NCI-H1436 (cell line): ENCODE measurements at places on chromosomes 1 and 21.

DNA sequence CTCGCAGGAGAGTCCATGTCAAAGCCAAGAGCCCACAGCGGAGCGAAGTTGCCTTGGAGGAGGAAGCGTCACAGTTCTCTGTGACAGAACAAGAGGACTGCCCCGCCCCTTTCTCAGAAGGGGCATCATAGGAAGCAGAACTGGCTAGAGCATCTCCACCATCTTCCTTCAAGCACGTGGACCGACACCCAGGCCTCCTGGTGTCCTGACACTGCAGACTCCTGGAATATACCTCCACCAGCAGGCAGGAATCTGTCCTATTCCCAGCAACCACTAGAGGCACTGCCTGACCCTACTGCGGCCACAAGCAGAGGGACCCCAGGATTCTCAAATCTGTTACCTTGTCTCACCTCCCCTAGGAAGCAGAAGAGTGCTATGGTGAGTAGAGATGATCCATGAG, 37.8 kb downstream of the GPA33 start:
- DNase-seq, result no peak

DNA sequence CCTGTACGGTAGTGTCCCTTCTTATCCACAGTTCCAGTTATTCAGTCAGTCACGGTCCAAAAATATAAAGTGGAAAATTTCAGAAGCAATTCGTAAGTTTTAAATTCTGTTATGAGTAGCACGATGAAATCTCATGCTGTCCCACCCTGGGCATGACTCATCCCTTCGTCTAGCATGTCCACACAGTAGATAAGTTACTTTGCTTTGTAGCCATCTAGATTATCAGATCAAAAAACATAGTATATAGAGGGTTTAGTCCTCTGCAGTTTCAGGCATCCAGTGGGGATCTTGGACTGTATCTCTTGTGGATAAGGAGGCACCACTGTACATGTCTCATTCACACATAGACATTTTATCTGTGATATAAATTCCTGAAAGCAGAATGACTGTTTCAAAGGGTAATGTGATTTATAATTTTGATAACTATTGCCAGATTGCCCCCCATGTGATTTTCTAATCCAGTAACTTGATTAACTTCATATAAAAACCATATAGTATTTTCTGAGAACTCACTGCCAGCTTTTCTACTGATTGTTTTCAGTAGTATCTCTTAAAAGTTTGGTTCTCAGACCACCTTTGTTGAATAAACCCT, 143.3 kb downstream of the DYRK1A start:
- no peak for DNase-seq

- no peak for DNase-seq
These were observed 521.9 kb upstream of the PRMT6 start for GRCh38 chr1:106534612-106535011.

GRCh38 chr1:63326473-63327380, 4.4 kb downstream of the FOXD3 start:
- no peak for DNase-seq

DNA sequence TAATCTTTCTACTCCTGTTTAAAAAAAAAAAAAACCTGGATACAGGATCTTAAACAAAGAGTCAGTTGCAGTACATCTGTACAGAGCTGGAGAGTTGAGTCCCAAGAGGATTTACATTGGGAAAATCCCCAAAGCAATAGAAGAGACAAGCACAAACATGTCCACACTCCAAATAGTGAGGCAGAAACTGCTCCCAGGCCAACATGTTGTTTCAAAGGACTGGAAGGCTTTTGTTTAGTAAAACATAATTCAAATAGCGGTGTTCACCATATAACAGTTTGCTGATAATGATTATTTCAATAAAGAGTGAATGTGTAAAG, 425.4 kb downstream of the ADGRL2 start:
- peak; percentile 39 for DNase-seq

DNA sequence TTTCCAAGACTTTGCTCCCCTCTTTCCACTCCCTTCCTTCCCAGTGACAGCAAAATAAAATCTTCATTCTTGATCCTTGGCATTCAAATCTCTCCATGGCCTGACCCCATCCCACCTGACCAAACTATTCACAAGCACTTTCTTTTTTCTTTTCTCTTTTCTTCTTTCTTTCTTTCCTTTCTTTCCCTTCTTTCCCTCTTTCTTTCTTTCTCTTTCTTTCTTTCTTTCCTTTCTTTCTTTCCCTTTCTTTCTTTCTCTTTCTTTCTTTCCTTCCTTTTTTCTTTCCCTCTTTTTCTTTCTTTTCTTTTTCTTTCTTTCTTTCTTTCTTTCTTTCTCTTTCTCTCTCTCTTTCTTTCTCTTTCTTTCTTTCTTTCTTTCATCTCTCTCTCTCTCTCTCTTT, 207.1 kb downstream of the ADGRL2 start:
- no peak for DNase-seq

DNA sequence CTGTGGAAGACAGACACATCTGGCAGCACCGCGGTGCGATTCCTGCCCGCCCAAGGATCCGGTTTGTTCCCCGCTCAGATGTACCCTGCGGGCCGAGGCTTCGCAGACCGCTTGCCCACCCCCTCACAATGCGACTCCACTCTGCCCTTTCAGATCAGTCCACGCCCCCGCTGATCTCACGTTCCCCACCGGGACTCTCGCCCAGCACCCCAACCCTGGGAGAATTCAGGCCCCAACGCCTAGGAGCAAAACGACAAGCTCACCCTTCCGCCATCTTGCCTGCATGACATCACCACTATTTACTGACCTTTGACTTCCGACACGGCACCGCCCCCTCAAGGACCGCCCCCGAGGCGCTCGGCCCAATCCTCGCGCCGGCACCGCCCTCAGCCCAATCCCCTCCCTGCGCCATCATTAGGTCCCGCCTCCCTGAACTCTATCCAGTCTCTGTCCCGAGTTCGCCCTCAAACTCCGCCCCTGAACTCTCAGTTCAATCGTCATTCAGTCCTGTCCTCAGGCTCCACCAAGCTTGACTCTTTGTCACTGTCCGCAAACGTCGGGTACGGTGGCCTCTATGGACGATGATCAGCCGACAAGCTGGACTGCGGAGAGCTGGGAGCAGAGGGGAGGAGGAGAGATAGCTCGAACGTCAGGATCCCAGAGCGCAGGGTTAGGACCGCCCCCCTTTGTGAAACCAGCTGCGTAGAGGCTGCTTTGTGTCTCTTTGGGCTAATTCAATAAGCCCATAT, at the start of gene BSDC1:
TSS of gene BSDC1 (minus strand) at position 301 of the 749 bp plus-strand sequence. CDS start at position 274, 27 bp downstream.
- DNase-seq, result peak; percentile 96

- no peak for DNase-seq
These were observed 41.6 kb downstream of the IL6R start for GRCh38 chr1:154446789-154447188.

DNA sequence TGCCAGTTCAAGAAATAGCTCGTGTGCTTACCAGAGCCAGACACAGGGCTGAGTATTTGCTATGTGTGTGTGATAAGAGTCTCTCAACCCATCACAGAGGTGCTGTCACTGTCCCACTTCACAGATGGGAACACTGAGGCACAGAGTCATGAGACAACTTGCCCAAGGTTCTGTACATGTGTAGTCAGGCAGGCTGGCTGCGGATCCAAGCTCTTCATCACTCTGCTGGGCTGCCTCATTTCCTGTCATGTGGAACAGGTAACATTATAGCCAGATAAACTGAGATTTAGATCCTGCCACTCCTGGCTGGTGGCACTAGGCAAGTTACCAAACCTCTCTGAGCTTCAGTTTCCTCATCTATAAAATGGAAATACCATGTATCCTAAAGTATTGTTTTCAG, 77.8 kb downstream of the ITPKB start:
- no peak for DNase-seq

DNA sequence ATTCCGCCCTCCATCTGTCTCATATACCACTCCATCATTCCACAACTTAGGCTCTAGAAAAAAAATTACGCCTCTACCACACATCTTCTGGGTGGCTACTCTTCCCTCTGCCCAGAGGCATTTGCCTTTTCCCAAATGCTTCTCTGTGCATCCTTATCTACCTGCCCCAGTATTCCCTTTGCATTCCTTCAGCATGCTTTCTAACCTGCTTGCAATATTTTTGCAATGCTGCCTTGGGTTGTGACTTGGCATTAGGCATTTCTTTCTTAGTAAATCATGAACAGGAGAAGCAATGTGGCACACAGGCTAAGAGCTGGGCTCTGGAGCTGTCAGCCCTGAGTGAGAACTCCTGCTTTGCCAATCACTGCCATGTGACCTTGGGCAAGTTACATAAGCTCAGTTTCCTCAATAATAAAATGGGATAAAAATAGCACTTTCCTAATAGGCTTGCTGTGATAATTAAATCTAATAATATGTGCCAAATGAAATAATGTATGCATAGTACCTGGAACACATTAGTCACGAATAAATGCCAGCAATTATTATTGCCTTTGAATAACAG, 276.0 kb downstream of the ASTN1 start:
- no peak for DNase-seq

DNA sequence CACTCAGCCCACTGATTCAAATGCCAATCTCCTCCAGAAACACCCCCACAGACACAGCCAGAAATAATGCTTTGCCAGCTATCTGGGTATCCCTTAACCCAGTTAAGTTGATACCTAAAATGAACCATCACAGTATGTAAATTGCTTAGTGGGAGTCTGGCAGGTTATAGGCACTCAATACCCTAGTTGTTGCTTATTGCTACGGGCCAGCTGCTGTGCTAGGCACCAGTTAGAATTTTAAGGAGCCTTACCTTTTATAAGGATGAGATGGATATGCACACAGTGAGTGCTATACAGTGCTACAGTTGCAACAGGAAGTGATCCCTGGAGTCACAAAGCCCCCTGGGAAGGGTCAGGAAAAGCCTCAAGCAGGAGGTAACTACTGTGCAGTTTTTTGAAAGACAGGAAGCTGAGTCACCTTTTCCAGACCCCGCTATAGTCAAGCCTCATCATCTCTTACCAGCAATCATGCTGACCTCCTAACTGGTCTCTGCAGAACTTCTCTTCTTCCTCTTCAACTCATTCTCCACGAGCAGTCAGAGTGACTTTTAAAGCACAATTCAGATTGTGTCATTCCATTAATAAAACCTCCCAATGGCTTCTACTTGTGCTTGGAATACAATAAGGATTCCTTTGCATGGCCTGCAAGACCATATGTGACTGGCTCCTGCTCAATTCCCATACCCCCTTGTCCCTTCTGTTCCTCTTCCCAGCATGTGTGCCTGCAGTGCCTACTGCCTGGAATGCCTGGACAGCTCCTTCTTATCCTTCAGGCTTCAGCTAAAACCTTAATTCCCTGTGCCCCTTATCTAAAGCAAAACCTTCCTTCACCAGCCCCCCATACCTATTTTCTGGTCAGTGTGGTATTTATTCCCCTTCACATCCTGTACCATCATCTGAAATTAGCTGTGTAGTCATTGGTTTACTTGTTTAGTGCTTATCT, 10.4 kb upstream of the TLR5 start:
- DNase-seq, result no peak

- DNase-seq, result no peak
These were observed 264.2 kb downstream of the HMCN1 start for GRCh38 chr1:185998391-185998790.

DNA sequence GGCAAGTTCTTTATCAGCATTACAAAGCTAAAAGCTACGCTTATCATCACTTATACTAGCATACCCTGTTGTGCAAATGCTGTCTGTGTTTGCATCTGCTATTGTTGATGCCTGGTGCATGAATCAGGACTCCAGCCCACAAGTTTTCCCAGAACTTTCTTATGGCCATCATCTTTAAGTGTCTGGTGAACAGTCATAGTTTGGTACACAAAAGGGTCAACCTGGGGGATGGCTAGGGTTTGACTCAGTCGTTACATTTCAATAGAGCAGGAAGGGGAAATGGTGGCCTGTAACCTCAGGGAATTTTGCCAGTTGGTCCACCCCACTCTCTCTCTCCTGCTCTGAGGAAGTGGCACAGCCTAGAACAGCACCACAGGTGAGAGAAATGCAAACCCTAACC, 35.4 kb downstream of the SELL start:
- no peak for DNase-seq

- no peak for DNase-seq
These were observed 288.0 kb downstream of the NFIA start for GRCh38 chr1:61370177-61370912.

GRCh38 chr1:108130794-108131193, 69.3 kb downstream of the SLC25A24 start:
- no peak for DNase-seq

DNA sequence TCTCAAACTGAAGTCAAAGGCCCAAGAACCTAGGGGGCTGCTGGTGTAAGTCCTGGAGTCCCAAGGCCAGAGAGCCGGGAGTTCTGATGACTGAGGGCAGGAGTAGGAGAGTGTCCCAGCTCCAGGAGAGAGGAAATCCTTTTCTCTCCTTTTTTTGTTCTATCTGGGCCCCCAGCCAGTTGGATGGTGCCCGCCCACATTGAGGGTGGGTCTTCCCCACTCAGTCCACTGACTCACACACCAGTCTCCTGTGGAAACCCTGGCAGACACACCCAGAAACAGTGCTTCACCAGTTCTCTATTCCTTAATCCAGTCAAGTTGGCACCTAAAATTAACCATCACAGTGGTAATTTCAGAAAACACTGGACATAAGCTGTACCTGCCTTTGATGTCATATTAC, 12.7 kb upstream of the WDR26 start:
- no peak for DNase-seq

GRCh38 chr1:101709721-101710120, 287.0 kb downstream of the OLFM3 start:
- DNase-seq, result no peak

GRCh38 chr1:231315887-231316286, 21.8 kb downstream of the EXOC8 start:
- DNase-seq, result peak; percentile 14

DNA sequence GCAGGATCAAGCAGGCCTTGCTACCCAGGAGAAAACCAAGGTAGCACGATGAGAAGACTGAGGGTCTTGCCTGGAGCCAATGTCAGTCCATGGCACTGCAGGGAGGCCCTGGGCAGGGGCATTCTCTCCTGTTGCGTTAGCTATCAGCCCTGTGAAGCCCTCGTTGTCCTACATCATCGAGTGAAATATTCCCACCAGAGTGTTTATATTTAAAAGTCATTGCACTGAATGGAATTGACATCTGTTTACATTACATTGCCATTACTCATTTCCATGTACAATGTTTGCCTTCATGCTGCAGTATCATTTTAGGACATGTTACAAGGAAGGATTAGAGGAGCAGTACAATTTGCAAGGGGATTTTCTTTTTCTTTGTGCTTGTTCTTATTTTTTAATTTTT, 243.9 kb downstream of the KAZN start:
- DNase-seq, result no peak

DNA sequence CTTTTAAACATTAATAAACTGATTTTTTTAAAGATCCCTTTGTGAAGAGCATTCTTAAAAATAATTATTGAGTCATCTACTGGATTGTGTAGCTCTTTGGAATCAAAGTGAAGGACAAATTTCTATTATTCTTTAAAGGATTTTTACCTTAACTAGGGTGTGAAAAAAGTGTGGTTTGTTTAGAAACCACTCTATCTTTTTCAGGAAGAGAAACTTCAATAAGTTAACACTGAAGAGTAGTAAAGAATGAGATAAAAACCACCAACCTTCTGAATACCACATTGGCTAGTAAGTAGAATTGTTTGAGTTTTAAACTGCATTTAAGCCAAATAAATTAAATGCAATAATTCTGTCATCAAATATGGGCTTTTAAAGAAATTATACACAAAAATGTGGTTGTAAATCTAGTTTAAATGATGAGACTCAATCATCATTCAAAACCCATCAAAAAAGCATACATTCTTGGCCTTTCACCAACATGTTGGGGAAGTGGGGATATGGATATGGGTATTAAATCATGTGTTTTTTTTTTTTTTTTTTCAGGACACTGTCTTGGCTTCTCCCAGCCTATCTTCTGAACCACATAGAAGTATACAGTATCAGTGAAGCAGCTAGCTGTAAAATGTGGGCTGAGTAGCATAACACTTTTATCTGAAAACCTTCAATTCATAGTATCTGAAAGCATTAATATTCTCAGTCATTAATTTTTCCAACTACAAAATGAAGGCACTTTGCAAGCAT, 4.8 kb downstream of the S1PR1 start:
- no peak for DNase-seq
